ENCODE measurements at places on chromosomes 13 and 19. TPM values are rescaled to one million over a fixed set of nuclear protein-coding genes. Genes with fewer than 3 reads are reported as not detected.

Gene TPTE2
- total RNA-seq = not detected

Gene ZNF878
- not detected for total RNA-seq

Gene KLK2
- total RNA-seq = not detected

Gene RUBCNL
- total RNA-seq = 17.0 TPM

Gene POU4F1
- total RNA-seq = not detected

Gene VSTM2B
- not detected for total RNA-seq

Gene SIGLEC14
- not detected for total RNA-seq

Gene CERS4
- total RNA-seq = 16.7 TPM

Gene ZNF850
- 0.83 TPM for total RNA-seq

Gene CEACAM20
- not detected for total RNA-seq

Measured in smooth muscle cell of trachea (primary cell).